NCI-H1417 treated with DMSO at 0.1 percent for 48 hours (cell line): ENCODE measurements at places on chromosomes 1 and 21.

- no peak for DNase-seq
Observed at GRCh38 chr1:184078564-184079249, 27.2 kb downstream of the TSEN15 start.

DNA sequence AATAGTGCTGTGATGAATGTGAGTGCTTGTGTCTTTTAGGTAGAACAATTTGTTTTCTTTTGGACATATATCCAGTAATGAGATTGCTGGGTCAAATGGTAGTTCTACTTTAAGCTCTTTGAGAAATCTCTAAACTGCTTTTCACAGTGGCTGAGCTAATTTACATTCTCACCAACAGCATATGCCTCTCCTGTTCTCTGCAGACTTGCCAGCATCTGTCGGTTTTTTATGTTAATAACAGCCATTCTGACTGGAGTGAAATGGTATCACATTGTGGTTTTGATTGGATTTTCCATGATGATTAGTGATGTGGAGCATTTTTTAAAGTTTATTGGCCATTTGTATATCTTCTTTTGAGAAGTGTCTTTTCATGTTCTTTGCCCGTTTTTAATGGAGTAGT is 647.3 kb upstream of the ADAMTS5 start:
- no peak for DNase-seq

DNA sequence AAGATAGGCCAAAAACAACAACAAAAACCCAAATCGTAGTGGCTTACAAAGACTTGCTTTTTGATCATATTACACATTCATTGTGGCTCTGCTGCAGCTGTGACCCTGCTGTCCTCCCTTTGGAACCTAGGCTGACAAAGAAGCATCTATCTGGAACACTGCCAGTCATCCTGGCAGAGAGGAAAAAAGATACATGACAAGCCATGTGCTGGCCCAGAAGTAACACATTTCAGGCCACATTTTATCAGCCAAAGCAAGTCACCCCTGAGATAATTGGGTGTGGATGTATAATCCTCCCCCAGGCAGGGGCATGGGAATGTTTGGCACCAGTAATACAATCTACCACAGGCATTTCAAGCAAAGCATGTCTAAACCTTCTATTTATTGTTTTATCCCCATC is 37.2 kb upstream of the AGO1 start:
- DNase-seq = no peak

DNA sequence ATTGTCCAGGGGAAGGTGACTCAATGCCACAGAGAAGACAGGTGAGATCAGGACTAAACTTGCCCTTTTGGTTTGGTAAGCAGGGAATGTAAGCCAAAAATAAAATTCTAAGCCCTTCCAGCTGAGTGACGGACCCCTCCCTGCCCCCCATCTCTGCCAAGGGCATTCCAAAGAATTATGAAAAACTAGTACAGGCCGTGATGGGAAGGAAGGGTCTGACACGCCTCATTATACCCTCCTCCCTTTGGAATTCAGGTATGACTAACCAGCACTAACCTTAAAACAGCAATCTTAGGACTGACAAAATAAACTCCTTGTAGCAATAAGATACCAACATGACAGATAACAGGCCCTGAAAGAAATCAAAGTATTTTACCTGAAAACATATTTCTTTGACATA is 99.6 kb downstream of the GABPA start:
- no peak for DNase-seq

GRCh38 chr21:37582590-37582989 is 216.0 kb downstream of the DYRK1A start:
- no peak for DNase-seq
